IPS-NIHi11 (cell line): ENCODE measurements at places on chromosomes 1 and 21.

DNA sequence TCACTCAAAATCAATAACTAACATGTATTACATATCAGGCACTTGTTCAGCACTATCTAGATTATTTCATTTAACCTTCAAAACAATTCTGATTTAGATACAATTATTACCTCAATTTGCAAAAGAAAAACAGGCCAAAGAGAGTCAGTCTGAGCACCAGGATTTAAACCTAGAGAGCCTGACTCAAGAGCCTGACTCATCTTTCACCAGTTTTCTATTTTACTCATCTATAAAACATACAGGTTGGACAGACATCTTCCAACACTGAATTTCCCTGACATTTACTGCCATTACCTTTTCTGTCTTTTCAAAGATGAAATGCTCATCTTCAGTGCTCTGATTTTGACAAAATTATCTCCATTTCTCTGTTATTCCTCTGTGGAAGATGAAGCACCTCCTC, 116.5 kb downstream of the MRPL39 start:
- no peak for DNase-seq

GRCh38 chr1:42750041-42750440, 10.0 kb upstream of the CLDN19 start:
- DNase-seq = no peak

GRCh38 chr1:110615548-110616130, 9.5 kb upstream of the KCNA2 start:
- DNase-seq = peak; percentile 72

DNA sequence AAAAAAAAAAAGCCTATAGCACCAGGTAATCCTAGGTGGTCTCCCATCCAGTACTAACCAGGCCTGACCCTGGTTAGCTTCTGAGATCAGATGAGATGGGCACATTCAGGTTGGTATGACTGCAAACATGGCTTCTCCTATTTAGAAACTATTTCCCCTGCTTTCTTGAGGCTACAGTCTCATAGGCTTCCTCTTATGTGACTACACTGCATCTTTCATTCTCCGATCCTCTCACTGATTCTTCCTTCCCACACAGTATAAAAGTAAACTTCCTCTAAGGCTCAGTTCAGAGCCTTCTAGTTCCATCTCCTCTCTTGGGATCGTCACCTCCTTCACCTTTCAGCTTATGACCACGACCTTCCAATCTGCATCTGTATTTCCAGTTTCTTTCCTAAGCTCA, 30.4 kb upstream of the RNF2 start:
- no peak for DNase-seq

GRCh38 chr1:172674831-172675613, 16.1 kb downstream of the FASLG start:
- no peak for DNase-seq

- DNase-seq = no peak
Observed at GRCh38 chr1:198639671-198640143, 867 bp downstream of the PTPRC start.
